ENCODE measurements at places on chromosomes 16 and 17. TPM values are rescaled to one million over a fixed set of nuclear protein-coding genes. Genes with fewer than 3 reads are reported as not detected.
A peak's percentile ranks its signal among the peaks of the same experiment; 100 is the strongest.

DNA sequence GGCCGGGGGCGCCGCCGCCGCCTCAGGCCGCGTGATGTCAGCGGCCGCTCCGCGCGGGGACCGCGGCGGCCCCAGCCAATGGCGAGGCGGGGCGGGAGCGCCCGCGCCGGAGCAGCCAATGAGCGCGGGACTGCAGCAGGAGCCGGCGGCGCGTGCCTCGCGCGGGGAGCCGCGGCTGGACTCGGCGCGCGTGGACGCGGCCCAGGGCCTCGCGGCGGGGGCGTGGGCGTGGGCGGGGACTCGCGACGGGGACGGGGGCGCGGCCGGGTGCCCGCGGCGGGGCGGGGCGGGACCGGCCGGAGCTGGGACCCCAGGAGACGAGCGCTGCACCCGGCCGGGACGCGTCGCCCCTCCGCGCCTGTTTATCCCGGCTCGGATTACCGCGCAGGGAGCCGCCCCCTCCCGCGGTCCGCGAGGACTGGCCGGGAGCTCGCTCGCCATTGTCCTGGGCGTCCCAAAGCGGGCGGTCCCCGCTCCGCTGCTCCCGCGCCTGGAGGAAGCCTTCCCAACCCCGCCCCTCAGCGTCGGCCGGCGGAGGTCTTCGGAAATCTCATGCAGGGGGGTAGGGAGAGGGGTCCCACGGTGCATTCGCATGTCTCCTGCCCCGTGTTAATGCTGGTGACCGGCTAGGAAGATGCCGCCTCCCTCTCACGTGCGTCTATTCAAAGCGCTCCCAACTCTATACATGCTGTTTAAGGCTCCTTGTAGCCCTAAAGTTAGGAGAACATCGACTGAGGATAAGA lies at the start of gene RNF157:
RNF157 (minus strand) TSS at position 33 of the 743 bp plus-strand sequence. CDS start 253 bp downstream, outside the sequence.
- DNase-seq = peak; percentile 87

GRCh38 chr17:74759243-74759801 lies 10.9 kb downstream of the NHERF1 start:
- DNase-seq = no peak

Gene TEX14
- polyA plus RNA-seq = 0.36 TPM

DNA sequence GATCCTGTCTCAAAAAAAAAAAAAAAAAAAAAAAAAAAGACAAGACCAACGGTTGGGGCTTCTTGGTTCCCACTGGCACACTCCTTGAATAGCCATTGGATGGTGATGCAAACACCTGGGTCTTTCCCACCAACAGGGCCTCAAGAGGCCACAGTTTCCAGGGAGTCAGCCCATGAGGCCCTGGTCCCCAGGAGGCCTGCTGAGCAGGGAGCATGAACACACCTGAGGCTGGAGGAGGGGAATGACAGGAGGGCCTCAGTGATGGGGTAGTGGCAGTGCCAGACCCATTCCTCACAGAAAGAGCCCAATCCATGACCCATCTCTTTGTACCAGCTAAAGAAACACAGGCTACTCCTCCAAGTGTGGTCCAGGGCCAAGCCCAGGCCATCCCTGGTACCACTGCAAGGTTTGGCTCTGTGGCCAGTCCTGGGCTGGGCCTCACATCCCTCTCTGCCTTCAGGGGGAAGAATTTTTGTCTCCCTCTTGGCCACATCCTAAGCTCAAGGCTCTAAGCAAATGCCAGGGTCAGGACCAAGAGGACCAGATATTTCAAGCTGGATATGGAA lies 13.9 kb downstream of the ARL2BP start:
- DNase-seq = no peak

Gene MYH3
- polyA plus RNA-seq = 0.36 TPM

GRCh38 chr17:700504-701094 lies 14.0 kb downstream of the VPS53 start:
- DNase-seq = peak; percentile 69

GRCh38 chr17:57420734-57421717 lies 164.7 kb downstream of the MSI2 start:
- peak; percentile 58 for DNase-seq
